ENCODE measurements at places on chromosomes 3 and 15. TPM values are rescaled to one million over a fixed set of nuclear protein-coding genes. Genes with fewer than 3 reads are reported as not detected.

TYRO3 gene
- 16.7 TPM for total RNA-seq

LIPC gene
- 0.17 TPM for total RNA-seq

ISLR gene
- 0.50 TPM for total RNA-seq

GRM2 gene
- total RNA-seq: 0.14 TPM

KIF7 gene
- total RNA-seq: 4.9 TPM

CRYGS gene
- 0.85 TPM for total RNA-seq

ECE2 gene
- total RNA-seq: not detected

PLCL2 gene
- 6.8 TPM for total RNA-seq

LMAN1L gene
- total RNA-seq: not detected

CHRNA7 gene
- 3.5 TPM for total RNA-seq

SLC2A2 gene
- total RNA-seq: not detected

GP9 gene
- not detected for total RNA-seq

ITGA11 gene
- 7.5 TPM for total RNA-seq

BCHE gene
- total RNA-seq: 1.0 TPM

ISL2 gene
- 4.3 TPM for total RNA-seq

MINDY2 gene
- total RNA-seq: 4.8 TPM

SLC25A20 gene
- total RNA-seq: 11.5 TPM

RARRES1 gene
- 6.8 TPM for total RNA-seq

C2CD4A gene
- 0.10 TPM for total RNA-seq

TEX55 gene
- total RNA-seq: not detected

TMEM44 gene
- 11.4 TPM for total RNA-seq

ADAM10 gene
- 80.4 TPM for total RNA-seq

CHCHD6 gene
- 20.1 TPM for total RNA-seq

PGBD4 gene
- 1.2 TPM for total RNA-seq

GPR160 gene
- 1.9 TPM for total RNA-seq

MYRIP gene
- not detected for total RNA-seq

ADGRG7 gene
- total RNA-seq: not detected

IGSF10 gene
- 0.30 TPM for total RNA-seq

LINGO1 gene
- total RNA-seq: 10.5 TPM

GPR176 gene
- 11.6 TPM for total RNA-seq

TUBGCP4 gene
- total RNA-seq: 5.1 TPM
